ENCODE measurements at places on chromosomes 3 and 15.

- no peak for DNase-seq
These were observed 52.8 kb downstream of the CDIN1 start for GRCh38 chr15:36632226-36632625.

- peak; percentile 68 for DNase-seq
These were observed 230.9 kb upstream of the RORA start for GRCh38 chr15:61459785-61460707.

GRCh38 chr3:37114251-37115145 lies 59.9 kb downstream of the LRRFIP2 start:
- DNase-seq, result no peak

- no peak for DNase-seq
These were observed 1.1 kb downstream of the ADPGK start for GRCh38 chr15:72782274-72783003.

DNA sequence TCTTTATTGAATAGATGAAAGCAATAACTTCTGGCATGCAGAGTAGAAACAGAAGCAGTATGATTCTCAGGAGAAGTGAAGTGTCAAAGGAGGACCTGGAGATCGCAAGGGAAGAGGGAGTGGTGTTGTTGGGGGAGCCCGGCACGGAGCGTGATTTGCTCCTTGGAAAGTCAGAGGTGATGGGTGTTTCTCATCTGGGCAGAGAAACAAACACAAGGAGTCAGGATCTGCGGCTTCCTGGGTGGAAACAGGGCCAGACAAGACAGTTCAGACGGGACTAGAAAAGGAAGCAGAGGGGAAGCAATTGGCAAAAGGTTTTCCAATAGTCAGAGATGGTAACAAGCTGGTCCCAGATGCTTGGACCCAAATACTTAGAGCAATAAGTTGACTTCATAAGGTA lies 34.4 kb upstream of the CCDC80 start:
- peak; percentile 64 for DNase-seq

- no peak for DNase-seq
These were observed 39.2 kb upstream of the LEKR1 start for GRCh38 chr3:156787001-156787400.

DNA sequence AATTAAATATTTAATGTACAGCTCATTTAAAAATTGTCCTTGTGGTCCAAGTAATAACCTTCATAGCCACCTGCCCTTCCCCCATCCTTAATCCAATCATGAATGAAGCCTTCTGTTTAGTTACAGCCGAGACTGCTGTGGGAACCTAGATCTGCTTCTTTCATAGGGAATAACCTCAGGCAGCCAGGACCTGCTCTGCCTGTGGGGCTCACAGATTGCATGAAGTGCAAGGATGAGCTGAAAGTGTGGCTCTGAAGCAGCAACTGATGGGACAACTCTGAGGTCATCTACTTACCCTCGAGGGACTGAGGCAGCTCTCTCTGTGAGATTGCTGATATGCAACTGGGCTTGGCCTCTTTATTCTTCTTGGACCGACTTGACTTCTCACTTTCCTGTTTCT lies 169.8 kb downstream of the POTEB3 start:
- DNase-seq, result no peak

GRCh38 chr15:81106560-81106959 lies 27.5 kb upstream of the CFAP161 start:
- DNase-seq, result peak; percentile 50

GRCh38 chr3:12884186-12884680 lies 42.9 kb upstream of the RPL32 start:
- no peak for DNase-seq

DNA sequence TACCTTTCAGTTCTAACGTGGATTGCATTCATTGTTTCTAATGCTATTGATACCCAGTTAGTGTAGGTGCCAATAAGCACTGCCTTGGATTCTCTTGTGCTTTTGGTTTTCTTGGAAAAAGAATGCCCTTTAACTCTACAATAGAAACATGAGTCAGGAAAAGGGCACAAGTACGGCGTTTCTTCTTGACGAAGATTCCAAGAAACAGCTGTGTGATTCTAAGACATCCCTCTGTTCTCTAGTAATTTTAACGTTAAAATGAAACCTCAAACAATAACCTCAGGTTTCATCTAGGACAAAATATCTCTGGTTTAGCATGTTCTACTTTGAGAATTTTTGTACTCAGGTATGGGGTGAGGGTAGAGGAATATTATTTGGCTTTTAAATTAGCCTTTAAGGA lies 540.5 kb upstream of the ATP11B start:
- DNase-seq, result no peak

- no peak for DNase-seq
These were observed 29.4 kb downstream of the LYSMD4 start for GRCh38 chr15:99703603-99704443.

DNA sequence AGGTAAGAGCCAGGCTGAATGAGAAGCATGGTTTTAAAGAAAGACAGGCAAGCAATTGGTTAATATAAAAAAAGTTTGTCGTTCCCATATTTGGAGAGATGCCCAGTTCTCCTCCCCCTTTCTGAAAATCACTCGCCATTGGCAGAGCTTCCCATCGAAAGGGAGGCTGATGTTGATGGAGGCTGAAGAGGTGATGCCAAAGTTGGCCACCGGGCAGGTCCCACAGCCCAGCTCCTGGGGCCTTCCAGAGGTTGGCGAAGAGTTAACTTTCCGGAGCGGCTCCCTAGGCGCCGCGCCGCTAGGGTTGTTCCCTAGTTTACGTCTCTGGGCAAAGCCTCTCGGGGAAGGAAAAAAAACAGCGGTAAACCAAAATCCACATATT lies 793 bp downstream of the PCOLCE2 start:
- DNase-seq, result peak; percentile 86

GRCh38 chr3:170553788-170554757 lies 31.8 kb downstream of the SLC7A14 start:
- DNase-seq, result no peak

GRCh38 chr15:68787609-68788263 lies 33.0 kb downstream of the ANP32A start:
- DNase-seq, result no peak

- DNase-seq, result no peak
These were observed 50.9 kb downstream of the TLE3 start for GRCh38 chr15:70046679-70047369.

DNA sequence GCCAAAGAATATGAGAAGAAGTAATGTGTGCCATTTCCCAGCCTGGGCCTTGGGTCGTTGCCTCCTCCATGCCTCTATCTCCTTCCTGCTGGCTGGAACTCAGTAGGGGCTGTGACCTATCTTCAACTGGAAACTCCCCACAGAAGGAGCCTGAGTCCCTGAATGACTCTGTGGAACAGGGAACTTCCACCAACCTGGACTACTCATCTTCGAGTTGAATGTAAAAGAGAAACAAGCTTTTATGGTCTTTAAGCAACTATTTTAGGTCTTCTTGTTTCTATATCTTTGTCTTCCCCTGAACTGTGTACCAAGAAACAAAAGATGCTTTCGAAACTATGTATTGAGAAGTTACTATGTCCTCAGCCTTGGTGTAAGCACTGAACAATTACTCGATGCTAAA lies 355.3 kb upstream of the NR2F2 start:
- no peak for DNase-seq

GRCh38 chr3:174355505-174355904 lies 503.6 kb upstream of the NAALADL2 start:
- no peak for DNase-seq

DNA sequence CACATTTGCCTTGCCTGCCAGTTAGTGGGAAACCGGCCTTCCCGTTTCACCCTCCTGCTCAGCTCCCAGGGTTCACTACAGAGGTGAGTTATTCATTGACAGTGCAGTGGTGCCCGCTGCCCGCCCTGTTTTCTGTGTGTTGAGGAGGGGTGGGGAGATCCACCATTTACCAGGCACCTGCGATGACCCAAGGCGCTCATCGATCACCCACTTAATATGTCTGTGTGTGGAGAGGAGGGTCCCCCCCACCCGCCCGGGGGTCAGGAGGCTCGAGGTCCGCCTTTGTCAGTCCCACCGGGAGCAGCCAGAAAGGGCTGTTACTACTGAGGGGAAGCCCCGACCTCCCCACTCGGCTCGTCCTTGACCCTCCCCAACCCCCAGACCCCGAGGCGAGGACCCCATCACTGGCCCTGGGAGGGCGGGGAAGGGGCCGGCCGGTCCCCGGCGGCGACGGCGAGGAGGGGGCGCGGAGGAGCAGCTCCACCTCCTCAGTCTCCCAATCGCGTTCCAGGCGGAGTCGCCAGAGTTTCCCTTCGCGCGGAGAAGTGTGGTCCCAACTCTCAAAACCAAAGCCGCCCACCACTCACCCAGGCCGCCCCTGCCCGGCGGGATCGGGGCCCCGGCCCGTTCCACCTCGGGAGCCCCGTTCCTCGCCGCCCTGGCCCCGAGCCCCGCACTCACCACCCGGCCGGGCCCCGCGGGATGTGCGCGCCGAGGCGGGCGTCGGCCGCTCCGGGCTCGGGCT lies 1.1 kb downstream of the PLXNB1 start:
- peak; percentile 27 for DNase-seq

- no peak for DNase-seq
These were observed 58.7 kb downstream of the CD200 start for GRCh38 chr3:112391648-112392047.

- DNase-seq, result no peak
These were observed 94.3 kb downstream of the OXNAD1 start for GRCh38 chr3:16359331-16359730.

GRCh38 chr3:8733332-8734094 lies at the start of gene CAV3:
TSS of gene CAV3 (plus strand) at chr3:8733802. CDS start at chr3:8733877, 75 bp downstream.
- DNase-seq, result no peak
